ENCODE measurements at places on chromosomes 13 and 19.

GRCh38 chr13:40801255-40802217 lies 12.1 kb downstream of the SLC25A15 start:
- no peak for DNase-seq

- peak; percentile 97 for DNase-seq
Observed at GRCh38 chr13:77836423-77836822, 82.2 kb downstream of the EDNRB start.

DNA sequence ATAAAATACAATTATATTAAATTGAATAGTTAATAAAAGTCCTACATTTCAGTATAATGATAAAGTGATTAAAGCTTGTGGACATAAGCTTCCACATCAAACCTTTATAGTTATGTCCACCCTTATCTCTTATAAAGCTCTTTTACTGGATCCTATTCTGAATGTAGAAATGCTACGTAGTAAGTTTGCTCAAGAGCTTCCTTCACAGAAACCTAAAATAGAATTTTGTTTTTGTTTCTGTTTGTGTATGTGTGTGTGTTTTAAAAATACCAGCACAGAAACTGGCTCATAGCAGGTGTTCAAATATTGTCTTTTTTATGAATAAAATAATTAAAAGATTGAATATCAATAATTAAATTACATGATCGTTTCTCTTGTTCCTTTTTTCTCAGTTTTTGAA lies 21.0 kb upstream of the UFM1 start:
- no peak for DNase-seq

DNA sequence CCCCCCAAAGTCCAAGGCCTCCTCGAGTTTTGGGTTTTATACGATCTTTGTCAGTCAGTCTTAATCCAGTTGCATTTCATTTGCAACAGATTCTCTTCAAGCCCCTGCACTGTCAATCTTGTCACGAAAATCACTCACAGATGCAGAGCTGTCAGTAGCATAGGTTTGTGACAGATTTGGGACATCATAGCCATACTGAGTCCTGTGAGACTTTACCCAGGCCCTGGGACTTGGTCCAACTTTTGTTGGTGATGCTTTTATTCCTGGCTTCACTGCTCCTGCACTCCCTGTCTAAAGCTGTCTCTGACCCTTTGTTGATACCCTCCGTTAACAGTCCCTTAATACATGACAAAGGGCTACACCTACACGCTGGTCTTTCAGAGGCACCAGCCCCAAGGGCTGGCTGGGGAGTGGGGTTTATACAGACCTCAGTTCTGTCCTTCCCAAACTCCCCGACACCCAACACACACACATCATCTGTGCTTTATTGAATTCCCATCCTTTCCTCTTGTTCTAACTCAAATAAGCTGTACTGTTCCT lies 36.0 kb downstream of the PABPC3 start:
- DNase-seq = no peak

- no peak for DNase-seq
Observed at GRCh38 chr13:111479412-111479811, 159.0 kb downstream of the TEX29 start.

- peak; percentile 37 for DNase-seq
Observed at GRCh38 chr19:34145741-34146202, 26.5 kb upstream of the LSM14A start.

GRCh38 chr13:51907040-51907732 lies 45.4 kb downstream of the CCDC70 start:
- peak; percentile 41 for DNase-seq

DNA sequence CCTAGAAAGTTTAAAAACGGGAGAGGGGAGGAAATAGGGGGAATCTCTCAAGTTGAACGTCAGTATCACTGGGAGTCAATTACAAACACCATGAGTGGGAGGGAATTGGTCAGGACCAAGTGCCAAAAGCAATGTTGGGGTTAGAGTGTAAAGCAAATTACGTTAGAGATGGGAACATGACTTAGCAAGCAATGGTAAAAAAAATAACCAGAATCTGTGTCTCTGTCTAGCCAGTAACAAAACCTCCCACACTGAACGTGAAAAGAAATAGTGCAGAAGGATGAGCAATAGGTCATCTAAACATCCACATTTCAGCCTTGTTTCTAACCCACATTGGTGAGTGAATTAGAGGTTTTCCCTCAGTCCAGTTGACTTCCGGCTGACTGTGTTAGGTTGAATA lies 242.2 kb downstream of the COG6 start:
- no peak for DNase-seq

DNA sequence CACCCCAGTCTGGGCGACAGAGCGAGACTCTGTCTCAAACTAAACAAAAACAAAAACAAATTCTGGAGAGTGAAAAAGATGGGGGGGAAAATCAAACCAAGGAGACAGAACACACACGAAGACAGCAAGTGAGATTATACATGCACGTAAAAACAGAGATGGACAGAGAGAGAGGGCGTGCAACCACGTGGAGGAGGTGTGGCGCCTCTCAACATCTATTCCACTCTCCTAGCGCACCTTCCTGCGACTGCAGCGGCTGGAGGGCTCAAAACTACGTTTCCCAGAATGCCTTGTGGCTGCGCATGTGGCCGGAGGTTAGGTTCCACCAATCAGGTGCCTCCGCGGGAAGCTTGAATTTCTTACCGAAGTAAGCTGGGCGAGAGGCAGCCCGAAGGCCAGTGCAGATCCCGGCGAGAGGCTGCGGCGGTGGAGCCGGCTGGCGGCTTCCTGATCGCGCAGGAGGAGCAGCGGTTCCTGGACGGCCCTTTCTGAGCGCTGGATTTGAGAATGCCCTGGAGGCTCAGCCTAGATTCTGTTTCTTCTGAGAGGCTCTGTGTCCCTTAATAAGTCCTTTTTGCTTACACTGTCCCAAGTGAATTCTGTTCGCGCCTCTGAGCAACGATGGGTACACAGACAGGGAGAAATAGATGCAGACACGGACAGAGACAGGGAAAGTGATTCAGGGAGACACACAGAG lies 13.1 kb upstream of the NANOS2 start:
- DNase-seq = peak; percentile 82

DNA sequence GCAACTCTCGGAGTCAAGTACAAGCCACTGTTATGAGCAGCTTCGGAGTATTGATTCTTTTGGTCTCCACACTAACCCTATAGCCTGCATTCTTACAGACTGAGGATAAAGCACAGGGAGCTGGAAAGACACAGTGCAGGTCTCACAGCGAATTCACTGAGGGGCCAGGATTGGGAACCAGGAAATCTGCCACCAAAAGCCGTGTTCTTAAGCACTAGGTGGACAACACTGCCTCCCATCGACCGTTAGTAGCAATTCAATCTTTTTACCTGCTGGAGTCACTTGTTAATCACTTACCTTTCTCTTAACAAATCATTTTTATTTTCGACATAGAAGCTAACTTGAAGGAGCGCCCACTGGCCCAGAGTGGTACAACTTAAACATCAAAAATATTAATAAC lies 6.3 kb downstream of the PMIS2 start:
- DNase-seq = peak; percentile 10

GRCh38 chr13:21075379-21076249 lies 14.2 kb upstream of the LATS2 start:
- DNase-seq = peak; percentile 51

DNA sequence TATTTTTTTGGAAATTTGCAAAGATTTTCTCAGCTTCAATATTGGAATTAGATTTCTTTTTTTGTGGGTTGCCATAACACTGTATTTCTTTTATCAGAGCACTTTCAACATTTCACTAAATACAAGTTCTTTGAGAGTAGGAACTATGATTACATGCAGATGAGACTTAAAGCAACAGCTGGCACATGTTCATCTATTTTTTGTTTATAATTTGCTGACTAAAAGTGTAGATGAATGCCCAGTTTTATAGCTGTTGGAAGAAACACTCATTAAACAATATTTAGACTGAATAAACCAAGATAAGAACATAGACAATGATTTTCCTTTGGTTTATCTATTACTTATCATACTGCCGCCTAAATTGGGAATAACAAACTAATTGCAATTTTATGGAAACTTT lies 803.0 kb upstream of the KLHL1 start:
- no peak for DNase-seq

GRCh38 chr13:49307365-49307764 lies 59.6 kb downstream of the CDADC1 start:
- no peak for DNase-seq

- no peak for DNase-seq
Observed at GRCh38 chr13:30898678-30899241, 7.3 kb upstream of the MEDAG start.

DNA sequence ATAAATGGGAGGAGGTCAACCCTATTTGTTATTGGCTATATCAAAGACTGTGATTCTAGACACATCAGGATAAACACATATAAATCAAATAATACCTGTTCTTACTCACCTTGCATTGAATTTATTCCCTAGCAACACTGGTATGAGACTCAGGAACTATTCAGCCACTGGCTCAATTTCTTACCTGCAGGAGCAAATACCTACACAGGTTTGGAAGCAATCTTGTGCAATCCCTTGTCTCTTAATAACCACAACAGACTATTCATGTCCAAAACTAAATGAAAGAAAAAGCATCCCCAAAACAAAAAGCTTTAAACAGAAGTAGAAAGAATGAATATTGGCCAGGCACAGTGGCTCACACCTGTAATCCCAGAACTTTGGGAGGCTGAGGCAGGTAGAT lies 55.5 kb downstream of the TBC1D4 start:
- no peak for DNase-seq

GRCh38 chr19:52115526-52116053 lies 20.0 kb upstream of the ZNF841 start:
- DNase-seq = no peak

- DNase-seq = no peak
Observed at GRCh38 chr13:27182844-27183497, 11.4 kb upstream of the USP12 start.

DNA sequence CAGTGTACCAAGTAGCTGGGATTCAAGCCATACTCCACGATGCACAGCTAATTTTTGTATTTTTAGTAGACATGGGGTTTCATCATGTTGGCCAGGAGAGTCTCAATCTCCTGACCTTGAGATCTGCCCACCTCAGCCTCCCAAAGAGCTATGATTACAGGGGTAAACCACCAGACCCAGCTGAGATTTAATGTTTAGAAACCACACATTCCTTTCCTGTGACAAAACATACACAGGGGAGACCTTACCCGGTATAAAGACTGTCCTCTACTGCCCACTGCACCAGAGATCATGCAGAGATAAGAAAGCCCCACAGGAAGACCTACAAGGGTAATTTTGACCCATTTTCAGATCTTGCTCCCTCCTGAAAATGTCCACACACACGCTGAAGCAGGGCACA lies 22.8 kb upstream of the ZNF83 start:
- DNase-seq = no peak

DNA sequence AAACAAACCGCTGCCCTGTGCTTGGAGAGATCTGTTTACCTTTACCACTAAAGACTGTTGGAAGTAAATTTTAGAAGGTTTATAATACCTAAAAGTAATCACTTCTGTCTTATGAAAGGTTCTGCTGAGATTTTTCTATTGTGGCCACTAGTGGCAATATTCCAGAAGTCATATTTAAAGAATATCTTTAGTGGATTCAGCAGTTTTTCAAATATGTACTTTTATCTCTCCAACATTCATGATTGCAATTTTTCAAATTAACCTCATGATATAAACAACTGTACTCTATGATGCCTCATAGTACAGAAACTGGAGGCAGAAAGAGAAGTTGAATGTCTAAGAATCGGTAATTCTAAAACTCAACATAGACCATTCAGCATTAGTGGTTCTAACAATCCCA lies 53.2 kb upstream of the USPL1 start:
- DNase-seq = no peak

- no peak for DNase-seq
Observed at GRCh38 chr13:113777311-113778260, 18.6 kb downstream of the TMEM255B start.

GRCh38 chr19:41443813-41444455 lies 978 bp downstream of the ERICH4 start:
- DNase-seq = no peak

DNA sequence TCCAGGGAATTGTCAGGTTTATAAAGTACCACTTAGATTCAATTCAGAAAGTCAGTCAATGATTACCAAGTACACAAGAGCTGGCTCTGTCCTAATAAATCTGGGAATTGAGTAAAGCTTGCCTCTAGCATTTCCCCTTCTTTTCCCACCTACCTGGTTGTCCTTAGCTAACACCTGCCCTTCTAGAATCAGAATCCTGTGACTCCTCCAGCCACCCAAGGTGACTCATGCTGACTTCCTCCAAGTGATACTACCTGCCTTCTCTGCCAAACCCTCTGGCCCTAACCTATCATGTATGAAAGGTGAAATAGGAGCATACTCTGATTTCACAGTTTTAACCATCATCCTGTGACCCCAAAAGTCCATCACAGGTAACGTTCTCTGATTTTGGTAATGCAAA lies 151.2 kb downstream of the DIAPH3 start:
- no peak for DNase-seq

- DNase-seq = peak; percentile 100
Observed at GRCh38 chr19:42268704-42269477, at the start of gene CIC. TSS of gene CIC (plus strand) at chr19:42269252. CDS start at chr19:42271784, 2,532 bp downstream.

GRCh38 chr19:43572171-43572588 lies 3.1 kb downstream of the XRCC1 start:
- DNase-seq = no peak

DNA sequence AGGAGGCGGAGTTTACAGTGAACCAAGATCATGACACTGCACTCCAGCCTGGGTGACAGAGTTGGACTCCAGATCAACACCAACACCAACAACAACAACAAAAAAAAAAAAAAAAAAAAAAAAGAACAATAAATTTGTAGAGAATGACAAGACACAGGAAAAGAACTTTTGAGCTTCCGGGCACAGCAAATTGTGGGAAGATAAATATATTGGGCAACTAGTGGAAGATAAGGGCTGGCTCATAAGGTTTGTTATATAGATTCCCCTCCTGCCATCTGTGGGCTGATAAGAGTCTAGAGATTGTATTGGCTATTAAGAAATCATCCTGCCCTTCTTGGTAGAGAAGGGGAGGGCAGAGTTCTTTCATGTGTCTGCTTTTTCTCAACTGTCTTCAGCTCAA lies 33.1 kb upstream of the CYP2S1 start:
- DNase-seq = no peak

DNA sequence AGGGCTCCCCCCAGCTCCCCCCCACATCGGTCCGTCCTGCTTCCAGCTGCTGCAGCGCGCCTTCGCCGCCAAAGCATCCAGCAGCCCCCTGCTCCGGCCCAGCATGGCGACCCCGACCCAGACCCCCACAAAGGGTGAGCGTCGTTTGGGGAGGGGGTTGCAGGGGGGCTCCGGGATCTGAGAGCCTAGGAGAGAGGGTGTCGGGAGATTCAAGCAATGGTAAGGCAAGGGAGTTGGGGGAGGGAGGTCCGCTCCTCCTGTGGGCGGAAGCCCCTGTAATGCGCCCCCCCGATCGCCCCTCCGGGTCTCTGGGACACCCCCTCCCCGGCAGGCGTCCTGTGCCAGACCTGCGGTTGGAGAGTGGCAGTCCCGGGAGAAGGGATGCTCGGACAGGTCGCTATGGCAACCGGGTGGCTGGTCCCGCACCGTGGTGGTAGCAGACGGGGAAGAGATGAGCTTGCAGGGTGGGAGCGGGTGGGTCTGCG lies at the start of gene FXYD7:
FXYD7 (plus strand) TSS at position 25 of the 485 bp plus-strand sequence; CDS start at position 104, 79 bp downstream.
- no peak for DNase-seq

GRCh38 chr13:39326469-39327171 lies 276.4 kb downstream of the LHFPL6 start:
- DNase-seq = no peak

- DNase-seq = no peak
Observed at GRCh38 chr13:113437408-113438010, 15.8 kb downstream of the ADPRHL1 start.
